ENCODE measurements at places on chromosomes 13 and 19.

- no peak for DNase-seq
These were observed 77.1 kb downstream of the GGACT start for GRCh38 chr13:100511466-100511865.

GRCh38 chr19:18262917-18263316 is 11.3 kb downstream of the IQCN start:
- DNase-seq = no peak

DNA sequence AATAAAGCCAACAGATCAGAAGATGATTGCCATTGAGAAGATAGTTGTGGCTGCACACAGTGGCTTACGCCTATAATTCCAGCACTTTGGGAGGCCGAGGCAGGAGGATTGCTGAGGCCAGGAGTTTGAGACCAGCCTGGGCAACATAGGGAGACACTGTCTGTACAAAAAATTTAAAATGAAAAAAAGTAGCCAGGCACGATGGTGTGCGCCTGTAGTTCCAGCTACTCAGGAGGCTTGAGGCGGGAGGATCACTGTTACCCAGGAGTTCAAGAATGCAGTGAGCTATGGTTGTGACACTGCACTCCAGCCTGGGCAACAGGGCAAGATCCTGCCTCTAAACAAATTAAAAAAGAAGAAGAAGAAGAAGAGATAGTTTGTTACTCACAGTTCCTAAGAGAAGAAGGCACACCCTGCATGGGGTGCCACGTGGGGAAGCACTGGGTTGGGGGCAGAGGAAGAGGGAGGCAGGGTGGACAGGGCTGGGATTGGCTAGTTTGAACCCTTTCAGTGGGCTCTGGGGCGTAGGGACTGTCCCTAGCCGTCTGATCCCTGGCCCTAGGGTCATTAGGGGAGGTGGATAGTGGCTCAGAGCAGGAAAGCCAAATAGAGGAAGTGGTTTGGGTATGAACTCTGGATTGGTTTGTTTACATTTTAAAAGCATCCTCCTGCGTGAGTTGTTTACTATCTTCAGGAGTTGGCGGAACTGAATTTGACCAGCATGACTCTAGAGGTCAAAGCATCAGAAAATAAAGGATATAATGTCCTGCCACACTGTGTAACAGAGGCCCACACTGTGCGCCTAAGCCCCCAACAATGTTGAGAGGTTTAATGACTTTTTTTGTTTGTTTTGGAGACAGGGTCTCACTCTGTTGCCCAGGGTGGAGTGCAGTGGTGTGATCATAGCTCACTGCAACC is 60.5 kb upstream of the MEDAG start:
- no peak for DNase-seq

DNA sequence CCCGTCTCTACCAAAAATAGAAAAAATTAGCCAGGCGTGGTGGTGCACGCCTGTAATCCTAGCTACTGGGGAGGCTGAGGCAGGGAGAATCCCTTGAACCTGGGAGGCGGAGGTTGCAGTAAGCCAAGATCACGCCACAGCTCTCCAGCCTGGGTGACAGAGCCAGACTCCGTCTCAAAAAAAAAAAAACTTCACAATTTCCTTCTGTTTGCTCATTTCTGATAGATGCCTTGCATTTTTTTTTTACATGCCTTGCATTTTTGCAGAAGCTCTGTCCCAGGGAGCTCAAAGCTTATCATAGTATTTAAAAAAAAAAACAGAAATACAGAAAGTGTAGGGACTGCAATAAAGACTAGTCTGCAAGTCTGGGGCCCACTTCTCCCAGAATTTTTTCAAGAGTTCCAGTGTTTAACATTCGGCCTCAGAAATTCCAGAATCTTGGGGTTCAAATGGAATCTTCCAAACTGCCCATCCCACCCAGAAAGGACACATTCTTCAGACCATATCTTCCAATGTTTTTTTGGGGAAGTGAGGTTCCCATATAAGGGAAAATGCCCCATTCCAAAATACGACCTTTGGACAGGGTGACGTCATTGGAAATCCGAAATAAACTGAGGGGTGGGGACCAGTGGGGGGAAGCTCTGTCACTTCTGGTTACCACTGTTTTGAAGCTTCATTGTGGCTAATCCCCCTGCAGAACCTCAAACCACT is 17.2 kb upstream of the RAB8A start:
- DNase-seq = no peak

- peak; percentile 79 for DNase-seq
These were observed 3.6 kb downstream of the LGALS7 start for GRCh38 chr19:38769635-38770211.

DNA sequence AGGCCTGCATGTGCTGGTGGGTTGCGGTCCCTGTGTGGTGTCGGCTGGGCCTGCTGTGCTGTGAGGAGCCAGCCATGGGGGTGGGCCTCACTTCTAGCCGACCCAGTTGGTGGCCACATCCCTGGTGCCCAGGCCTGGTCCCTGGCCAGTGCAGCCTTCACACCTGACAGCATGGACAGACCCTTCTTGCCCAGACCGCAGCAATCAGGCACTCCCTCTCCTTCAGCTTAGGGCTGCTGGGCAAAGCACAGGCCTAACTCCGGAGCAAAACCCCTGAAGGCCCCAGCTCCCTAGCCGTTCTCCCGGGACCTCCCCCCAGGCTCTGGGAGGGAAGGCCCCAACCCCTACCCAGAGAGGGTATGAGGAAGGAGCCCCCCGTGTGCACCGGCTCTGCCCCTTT is 6.6 kb upstream of the MCF2L start:
- no peak for DNase-seq

GRCh38 chr19:19873381-19873780 is 7.7 kb downstream of the ZNF253 start:
- DNase-seq = no peak

- no peak for DNase-seq
These were observed 55.9 kb downstream of the COL4A2 start for GRCh38 chr13:110363010-110363409.

DNA sequence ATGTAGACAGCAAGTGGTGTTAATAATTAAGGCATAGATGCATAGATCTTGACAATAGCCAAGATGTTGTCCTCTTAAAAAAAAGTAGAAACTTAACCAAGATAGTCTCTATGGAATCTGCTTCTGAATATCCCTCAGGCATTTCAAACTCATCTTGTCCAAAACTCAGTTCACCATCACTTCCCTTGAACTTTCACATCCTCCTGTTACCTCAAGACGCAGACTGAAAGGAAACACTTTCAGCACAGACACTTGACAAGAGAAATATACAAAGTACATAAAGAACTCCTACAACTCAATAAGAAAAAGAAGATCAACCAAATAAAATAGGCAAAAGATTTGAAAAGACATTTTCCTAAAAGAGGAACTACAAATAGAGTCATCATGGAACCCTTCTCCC is 451.1 kb downstream of the FOXO1 start:
- no peak for DNase-seq

DNA sequence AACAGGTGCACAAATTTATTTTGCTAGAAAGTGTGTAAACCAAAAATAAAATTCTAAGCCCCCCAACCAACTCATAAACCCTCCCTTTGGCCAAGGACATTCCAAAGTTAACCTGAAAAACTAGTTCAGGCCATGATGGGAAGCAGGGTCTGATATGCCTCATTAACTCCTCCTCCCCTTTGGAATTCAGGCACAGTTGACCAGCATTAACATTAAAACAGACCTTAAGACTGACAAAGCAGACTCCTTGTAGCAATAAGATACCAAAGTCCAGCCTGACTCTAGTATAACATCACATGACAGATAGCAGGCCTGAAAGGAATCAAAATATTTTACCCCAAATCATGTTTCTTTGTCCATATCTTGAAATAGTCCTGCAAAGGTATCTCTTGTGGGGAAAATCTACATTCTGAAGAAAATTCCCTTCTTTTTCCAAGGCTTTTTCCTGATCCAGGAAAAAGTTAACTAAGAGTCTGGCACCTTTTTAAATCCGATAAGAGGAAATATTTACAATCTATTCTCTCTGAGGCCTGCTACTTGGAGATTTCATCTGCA is 19.7 kb downstream of the NEK5 start:
- DNase-seq = no peak

GRCh38 chr13:36046672-36047071 is 84.5 kb downstream of the DCLK1 start:
- DNase-seq = no peak

GRCh38 chr19:52599241-52599640 is 29.2 kb downstream of the ZNF701 start:
- no peak for DNase-seq

DNA sequence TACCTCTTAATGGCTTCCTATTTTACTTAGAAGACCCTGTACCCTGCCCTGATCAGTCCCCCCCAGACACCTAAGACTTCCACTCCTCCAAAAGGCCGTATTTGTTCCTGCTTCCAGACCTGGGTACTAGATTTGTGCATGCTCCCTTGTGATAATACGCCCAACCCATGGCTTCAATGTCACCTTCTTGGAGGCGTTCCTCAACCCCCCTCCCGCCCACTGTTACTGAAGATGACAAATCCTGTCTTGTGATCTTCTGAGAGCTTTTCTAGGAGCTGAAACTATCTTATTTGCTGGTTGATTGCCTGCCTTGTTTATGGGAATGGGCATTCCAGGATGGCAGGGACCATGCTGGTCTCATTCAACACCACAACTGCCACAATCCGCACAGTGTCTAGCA is 9.4 kb downstream of the SLC25A23 start:
- no peak for DNase-seq

DNA sequence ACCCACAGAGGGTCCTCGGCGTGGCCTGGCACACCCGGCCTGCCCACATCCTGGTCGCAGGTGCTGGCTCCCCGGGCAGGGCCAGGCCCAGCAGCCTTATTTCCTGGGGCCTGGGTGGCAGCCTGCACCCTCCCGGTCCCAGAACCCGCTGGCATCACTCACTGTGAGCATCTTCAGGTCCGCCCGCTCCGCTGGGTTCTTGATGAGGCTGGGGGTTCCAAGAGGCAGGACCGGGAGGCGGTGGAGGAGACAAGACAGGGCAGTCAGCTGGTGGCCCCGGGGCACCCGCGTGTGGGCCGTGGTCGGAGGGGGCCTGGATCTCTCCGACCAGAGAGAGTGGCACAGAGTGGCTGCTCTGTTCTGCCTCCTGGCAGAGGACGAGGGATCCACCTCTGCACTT is 27.6 kb upstream of the ZBTB7A start:
- no peak for DNase-seq

GRCh38 chr13:113933901-113934300 is 40.0 kb downstream of the C13orf46 start:
- DNase-seq = no peak

- DNase-seq = no peak
These were observed 836.9 kb upstream of the PCDH9 start for GRCh38 chr13:68066879-68067513.

GRCh38 chr19:7787602-7788177 is 24.6 kb downstream of the CLEC4M start:
- DNase-seq = no peak

GRCh38 chr13:66886264-66886663 is 343.9 kb downstream of the PCDH9 start:
- DNase-seq = no peak

DNA sequence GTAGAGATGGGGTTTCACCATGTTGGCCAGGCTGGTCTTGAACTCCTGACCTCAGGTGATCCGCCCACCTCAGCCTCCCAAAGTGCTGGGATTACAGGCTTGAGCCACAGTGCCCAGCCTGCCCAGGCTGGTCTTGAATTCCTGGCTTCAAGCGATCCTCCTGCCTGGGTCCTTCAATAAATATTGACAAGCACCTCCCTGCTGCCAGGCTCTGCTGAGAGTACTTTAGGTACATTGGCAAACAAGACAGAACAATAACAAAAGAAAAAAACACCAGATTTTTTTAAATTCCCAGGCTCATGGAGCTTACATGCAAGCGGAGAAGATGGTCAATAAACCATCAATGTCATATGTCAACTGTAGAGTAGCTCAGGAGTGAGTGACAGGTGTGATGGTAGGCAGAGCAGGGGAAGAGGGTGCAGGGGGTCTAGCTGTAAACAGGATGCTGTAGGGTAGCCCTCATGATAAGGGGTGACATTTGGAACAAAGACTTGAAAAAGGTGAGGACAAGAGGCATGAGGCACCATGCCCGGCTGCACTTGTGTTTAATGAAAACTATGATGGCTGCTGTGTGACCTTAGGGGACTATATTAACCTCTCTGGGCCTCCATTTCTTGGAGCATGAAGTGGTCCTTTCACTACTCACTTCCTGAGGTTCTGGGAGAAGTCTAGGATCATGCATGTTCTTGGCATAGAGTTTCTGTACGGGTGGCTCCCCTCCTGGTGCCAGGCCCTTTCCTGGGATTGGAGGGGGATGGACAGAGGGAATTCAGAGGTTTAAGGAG is 19.6 kb downstream of the SULT2B1 start:
- DNase-seq = no peak

DNA sequence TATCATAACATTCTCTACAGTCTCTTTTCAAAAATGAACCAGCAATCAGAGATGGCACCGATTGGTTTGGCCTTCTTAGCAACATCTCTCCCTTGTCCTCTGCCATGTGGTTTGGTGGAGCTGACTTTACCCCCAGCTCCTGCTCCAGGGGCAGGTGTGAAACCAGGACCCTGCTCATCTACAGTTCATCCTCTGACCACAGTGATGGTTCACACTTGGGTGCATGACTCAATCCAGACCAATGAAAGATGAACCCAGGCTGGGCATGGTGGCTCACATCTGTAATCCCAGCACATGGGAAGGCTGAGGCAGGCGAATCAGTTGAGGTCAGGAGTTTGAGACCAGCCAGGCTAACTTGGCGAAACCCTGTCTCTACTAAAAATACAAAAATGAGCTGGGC is 33.6 kb upstream of the FFAR2 start:
- no peak for DNase-seq

GRCh38 chr13:95226932-95227695 is 74.1 kb downstream of the ABCC4 start:
- DNase-seq = no peak

DNA sequence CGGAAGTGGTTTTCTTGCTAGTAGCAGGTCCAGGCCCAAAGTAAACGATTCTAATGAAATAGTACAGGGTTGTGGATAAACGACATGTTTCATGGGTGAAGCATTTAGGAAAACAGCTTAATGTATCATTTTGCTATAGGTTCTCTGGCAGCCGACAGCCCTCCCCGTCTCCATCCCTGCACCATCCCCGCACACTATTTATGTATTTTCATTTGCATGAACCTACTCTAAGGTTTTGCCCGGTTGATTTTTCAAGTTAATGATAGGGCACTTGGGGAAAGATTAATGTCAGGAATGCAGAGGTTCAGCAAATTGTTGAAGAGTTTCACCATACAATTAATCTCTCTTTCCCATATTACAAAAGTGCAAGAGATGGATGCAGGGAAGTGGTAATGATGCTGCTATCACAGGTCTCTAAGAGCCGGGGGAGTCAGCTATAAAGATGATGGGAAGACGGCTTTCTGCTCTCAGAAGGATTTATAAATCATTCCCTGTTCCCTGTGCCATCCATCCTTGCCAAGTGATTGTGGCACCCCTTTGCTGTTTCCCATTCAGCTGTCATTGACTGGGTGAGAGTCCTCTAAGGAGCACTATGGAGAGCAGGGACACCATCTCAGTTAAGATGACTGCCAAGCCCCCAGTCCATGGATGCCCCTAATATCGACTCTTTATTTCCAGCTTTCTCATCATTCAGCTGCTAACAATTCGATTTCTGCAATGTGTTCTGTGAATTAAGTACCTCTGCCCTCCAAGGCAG is 186.3 kb downstream of the IRS2 start:
- no peak for DNase-seq

Data from D341Med (cell line).